ENCODE measurements at places on chromosomes 11 and 22.

GRCh38 chr22:42156598-42156997, 26.0 kb upstream of the CYP2D6 start:
- no peak for DNase-seq

GRCh38 chr11:114260077-114260476, 36.1 kb upstream of the NNMT start:
- no peak for DNase-seq

DNA sequence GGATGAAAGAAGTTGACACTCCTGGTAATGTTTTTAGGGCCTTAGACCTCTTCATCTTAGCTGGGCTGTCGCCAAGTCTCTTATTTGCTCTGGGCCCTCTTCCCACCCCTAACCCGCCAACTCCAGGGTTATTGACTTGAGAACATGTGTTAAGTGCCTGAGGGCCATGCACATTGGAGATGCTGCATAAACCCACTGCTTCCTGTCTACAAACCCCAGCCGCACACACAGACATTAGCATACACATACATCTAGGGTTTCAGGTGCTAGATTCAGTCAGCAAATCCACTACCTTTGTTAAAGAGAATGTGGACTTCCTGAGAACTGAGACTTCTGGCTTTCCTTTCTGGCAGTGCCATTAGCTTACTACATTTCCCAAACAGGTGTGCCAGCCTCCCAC, 817 bp downstream of the PANX3 start:
- DNase-seq: no peak

DNA sequence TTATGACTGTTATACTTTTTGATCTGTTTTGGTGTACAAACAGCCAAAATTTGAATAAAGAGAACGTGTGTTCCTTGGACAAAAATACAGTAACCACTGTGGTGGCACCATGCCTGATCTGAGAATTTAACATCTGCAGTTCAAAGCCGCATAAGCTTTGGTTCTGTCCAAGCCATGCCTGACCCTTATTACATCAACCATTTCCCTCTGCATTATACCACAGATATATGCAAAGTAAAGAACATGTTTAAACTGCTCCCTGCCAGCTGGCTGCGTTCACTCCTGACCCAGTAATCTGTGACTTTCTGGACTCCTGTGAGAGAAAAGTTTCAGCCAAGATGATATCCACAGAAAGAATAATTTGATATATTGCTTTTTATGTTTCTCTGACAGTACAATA, 890.5 kb upstream of the ANO3 start:
- DNase-seq: no peak

GRCh38 chr22:34395370-34395769, 475.1 kb upstream of the LARGE1 start:
- no peak for DNase-seq

GRCh38 chr22:25380122-25380747, 160.8 kb downstream of the CRYBB2 start:
- DNase-seq: no peak

- no peak for DNase-seq
These were observed 1.5 kb downstream of the HBD start for GRCh38 chr11:5232821-5233220.

DNA sequence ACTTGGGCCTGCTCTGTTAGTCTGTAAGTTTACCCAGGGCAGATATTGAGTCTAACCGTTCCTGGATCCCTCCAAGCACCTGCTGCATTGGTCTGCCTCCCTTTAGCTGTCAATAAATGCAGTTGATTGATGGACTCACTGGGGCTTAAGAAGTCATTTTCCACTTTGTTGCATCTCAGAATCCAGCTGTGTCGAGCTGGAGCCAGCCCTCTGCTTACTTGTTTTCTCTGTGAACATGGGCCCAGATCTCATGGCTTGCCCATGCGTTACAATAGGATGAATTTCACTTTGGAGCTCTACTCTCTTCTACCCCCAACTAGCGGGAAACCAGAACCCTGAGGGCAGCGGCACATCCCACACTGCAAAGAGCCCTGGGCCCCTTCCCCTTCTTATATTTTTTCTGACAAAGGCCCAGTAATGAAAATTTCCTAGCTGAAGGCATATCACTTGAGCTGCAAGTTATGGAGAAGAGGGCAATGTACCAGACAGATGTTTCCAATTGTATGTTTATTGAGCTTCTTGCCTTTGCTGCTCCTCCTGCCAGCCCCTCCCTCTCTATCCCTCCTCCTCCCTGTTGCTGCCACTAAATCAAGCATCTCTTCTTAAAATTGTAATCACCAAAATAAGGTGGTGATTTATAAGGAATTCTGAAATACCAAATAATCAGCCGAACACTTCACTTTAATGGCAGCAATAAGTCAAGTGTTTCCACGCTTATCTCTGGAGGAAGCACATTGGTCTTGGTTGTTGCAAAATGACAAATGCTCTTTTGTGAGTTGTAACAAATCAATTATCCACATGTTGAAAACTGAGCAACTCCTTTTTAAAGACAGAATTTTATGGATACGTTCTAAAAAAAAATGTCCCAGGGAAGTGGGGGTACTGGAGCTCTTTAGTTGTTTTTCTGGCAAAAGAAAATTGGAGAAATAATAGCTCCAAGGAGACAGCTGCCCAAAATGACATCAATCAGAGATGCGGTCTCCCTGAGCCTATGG, 212.3 kb upstream of the ZBED5 start:
- DNase-seq: no peak

DNA sequence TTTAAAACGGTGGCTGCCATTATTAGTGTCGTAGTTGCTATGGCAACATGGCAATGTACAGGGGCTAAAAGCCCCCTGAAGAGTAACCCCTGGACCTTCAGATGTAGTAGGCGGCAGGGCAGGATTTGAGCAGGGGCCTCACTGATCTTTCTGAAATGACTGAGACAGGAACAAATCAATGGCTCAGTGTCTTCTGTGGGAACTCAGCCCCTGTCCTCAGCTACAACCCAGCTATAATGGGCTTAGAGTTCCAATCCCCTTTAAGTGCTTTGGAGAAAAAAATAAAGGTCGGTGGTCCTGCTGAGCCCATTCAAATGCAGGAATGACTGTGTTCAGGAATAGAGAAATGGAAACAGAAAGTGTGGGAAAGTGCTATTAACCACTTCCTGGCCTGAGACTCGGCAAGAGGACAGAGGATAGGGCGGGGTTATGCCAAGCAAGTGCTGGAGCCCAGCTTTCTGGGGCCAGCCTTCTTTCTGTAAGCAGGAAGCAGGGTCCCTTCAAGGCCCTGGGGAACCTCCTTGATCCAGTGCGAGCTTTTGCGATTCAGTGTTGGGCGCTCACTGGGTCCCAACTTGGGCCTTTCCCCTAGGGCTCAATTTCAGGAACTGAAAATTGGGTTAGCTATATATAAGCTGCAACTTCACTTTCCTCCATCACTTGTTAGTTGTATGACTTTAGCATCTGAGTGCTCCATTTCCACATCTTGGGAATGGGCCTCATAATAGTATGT, 6.1 kb upstream of the CD82 start:
- DNase-seq: no peak

- no peak for DNase-seq
These were observed 30.7 kb upstream of the TH start for GRCh38 chr11:2202071-2202899.

DNA sequence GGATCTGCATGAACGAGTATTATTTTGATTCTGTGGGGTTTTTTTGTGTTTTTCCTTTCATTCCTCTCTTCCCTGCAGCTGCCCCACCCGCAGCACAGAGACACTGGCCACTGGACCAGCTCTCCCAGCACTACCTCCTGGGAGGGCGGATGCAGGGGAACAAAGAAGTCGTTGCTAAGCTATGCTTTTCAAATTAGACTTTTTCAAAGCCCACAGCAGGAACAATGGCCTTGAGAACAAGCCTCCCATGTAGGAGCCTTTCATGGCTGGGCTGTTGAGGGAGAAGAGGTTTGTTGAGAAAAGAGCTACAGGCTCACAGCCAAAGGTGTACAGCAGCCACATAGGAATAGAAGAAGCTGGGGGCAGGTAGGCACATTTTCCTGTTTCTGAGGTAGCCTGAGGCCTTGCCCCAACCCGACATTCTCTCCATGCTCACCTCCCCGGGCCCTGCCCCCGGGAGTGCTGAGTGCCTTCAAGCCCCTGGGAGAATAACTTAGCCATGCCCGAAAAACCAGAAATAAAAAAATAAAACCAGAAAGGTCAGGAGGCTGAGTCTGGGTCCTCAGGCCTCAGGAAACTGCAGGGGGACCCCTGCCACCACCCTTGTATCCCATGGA, 20.5 kb upstream of the SYT12 start:
- DNase-seq: no peak

- DNase-seq: no peak
These were observed 12.0 kb downstream of the PPIL2 start for GRCh38 chr22:21677606-21678443.

DNA sequence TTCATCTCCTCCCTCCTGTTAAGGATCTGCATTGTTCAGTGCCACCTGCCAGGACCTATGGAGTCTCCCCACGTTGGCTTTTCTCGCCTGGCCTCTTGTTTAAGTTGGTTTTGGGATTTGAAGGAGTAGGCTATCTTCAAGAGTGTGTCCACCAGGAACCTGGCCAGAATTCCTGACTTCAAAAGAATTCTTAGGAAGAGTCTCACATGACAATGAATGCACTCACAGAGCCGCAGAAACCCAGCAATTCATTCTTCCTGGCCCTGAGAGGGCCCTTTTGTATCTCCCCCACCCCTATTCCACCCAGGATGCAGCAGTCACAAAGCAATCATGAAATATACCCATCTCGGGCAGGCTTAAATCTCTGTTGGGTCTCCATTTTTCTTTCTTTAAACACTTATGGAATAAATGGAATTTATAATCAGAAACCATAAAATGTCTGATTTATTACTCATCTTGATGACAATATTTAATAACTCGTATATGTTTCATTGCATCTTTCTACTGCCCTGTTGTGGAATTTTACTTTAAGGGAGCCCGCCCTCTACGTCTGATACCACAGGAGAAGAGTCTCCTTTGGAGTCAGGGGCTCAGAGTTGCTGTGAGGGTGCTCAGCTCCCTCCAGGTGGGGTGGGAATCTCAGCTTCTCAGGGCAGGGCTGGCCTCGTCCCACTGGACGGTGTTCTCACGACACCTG, 507.0 kb downstream of the NTM start:
- DNase-seq: no peak

GRCh38 chr11:109298865-109299264, 123.1 kb upstream of the C11orf87 start:
- no peak for DNase-seq

DNA sequence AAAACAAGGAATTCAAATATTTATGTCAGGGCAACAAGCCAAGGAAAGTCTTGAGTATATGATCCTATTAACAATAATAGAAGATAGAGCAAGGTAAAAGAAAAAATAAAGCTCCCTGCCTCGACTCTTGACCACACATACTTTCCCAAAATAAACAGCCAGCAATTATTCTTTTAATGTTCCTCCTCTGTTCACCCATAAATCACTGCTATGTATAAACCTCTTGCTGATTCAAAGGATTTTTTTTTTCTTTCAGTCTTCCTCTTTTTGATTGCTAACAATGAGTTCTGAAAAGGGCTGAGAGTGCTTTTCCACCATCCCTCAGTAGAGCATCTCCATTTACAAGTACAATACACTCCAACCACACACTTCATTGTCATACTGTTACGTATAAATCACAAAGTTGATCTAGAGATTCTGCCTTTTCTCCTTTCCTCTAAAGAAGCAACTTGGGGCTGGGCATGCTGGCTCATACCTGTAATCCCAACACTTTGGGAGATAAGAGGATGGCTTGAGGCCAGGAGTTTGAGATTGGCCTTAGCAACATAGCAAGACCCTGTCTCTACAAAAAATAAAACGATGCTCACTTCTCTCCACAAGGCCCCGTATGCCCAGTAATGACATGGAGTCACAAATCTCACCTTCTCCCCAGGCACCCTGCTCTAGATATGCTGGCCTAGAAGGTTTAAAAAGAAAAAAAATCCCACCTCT, 24.0 kb downstream of the RAB30 start:
- no peak for DNase-seq

DNA sequence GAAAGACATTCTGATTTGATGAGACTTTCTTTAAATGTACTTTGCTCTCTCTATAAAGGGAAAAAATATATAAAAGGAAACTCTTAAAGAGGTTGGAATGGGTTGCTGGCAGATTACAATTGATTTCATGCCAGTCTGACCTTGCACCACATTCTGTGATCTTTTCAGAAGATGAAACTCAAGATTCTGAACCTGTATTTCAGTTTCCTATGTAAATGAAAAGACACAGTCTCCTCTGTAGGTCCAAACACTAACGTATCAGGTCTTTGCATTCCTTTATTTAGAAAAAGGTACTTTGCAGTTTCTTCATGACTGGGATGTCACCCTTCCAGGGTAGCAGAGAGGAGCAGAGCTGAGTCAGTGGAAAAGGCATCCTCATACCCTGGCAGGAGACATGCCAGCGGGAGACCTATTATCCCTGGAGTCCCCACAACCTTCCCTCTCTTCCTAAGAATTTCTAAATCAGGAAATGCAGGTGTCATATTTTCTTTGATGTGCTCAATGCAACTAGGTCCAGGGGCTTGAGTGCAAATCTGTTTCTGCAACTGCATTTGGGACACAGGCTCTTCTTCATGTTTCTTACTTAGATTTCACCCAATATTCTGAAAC, 282.6 kb downstream of the CADM1 start:
- no peak for DNase-seq

- no peak for DNase-seq
These were observed 57.9 kb upstream of the PHF21B start for GRCh38 chr22:45067731-45068130.

GRCh38 chr11:120632579-120632978, 121.0 kb downstream of the GRIK4 start:
- DNase-seq: no peak

DNA sequence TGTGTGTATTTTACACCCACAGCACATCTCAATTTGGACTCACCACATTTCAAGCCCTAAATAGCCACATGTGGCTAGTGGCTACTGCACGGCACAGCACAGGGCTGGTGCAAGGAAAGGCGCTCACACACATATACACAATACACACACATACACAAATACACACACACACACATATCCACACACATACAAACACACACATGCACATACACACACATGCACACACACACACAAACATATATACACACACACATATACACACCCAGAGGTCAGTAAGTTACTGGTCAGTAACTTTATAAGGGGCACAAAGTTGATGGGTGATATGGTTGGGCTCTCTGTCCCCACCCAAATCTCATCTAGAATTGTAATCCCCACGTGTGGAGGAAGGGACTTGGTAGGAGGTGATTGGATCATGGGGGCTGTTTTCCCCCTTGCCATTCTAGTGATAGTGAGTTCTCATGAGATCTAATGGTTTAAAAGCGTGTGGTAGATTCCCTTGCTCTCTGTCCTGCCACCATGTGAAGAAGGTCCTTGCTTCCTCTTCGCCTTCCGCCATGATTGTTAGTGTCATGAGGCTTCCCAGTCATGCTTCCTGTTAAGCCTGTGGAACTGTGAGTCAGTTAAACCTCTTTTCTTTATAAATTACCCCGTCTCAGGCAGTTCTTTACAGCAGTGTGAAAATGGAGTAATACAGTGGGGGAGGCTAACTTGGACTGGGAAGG, 37.6 kb upstream of the DKK3 start:
- DNase-seq: no peak

DNA sequence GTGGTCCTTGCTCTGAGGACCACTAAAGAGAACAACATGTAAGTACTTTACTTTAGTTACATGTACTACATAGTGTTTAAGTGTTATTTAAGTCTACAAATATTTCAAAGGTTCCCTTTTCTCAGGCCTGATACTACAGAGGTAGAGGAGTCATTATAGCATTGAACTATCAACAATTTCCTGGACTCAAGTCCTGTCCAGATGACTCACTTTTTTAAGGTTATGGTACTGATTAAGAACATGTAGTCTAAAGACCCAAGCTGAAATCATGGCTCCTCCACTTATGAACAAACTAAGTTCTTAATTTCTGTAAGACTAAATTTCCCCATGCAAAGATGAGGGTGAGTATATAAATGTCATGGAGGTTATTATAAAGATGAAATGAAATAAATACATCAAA, 74.7 kb downstream of the NARS2 start:
- no peak for DNase-seq

Measured in CD8-positive, alpha-beta memory T cell (primary cell).